ENCODE measurements at places on chromosomes 2 and 18. TPM values are rescaled to one million over a fixed set of nuclear protein-coding genes. Genes with fewer than 3 reads are reported as not detected.

DNA sequence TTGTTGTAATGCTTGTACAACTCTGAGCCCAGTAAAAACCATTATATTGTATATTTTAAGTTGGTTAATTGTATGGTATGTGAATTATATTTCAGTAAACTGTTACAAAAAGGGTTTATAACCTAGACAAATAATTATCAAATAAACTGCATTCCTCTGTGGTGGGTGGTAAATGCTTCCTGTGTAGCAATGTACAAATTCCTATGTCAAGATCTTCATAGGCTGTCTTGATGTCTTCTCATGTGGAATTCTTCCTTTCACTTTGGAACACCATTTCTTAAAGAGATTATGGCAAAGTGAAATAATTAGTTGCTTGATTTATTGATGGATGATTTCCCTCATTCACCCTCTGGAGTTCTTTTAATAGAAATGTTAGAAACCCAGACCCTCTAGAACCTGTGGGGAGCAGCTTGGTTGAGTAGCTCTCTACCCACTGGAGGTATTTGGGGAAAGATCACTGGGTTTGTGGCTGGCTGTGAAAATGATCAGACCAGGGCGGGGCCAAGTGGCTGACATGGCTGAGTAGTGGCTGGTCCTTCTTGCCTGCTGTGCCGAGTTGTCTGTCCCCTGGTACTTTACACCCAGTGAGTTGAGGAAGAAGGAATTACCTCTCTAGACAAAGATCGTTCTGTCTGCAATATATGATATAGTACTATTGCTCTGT, 22.4 kb upstream of the MGAT5 start:
- no peak for DNase-seq

GRCh38 chr2:88709181-88709631, 17.7 kb downstream of the RPIA start:
- DNase-seq: no peak

DNA sequence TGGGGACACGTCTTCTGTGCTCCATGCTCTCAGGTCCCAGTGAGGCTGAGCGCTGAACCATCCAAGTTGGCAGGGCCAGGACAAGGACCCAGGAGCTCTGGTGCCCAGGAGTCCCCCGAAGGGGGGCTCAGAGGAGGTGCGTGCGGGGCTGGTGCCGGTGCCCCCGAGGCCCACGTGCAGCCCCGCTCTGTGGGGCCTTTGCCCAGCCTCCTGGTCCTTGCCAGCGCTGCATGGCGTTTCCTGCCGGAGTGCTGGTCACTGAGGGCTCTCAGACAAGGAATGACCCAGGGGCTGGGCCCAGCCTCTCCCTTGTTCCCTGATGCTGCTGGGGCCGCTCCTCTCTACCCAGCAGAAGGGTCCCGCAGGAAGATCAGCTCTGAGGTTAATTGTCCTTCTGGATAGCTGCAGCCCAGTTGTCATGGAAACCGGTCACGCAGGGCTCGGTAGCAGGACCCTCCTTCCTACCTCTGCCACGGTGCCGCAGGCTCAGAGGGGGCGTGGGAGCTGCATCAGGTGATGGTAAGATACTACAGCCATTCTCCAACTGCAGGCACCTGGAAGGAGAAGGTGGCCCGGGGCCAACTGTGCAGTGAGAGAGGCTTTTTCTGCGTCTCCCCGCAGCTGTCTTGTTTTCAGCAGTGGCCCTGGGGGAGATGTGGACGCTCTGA, 64.5 kb downstream of the RRM2 start:
- DNase-seq: no peak

- DNase-seq: no peak
Observed at GRCh38 chr2:122528958-122529705, 773.7 kb downstream of the TSN start.

DNA sequence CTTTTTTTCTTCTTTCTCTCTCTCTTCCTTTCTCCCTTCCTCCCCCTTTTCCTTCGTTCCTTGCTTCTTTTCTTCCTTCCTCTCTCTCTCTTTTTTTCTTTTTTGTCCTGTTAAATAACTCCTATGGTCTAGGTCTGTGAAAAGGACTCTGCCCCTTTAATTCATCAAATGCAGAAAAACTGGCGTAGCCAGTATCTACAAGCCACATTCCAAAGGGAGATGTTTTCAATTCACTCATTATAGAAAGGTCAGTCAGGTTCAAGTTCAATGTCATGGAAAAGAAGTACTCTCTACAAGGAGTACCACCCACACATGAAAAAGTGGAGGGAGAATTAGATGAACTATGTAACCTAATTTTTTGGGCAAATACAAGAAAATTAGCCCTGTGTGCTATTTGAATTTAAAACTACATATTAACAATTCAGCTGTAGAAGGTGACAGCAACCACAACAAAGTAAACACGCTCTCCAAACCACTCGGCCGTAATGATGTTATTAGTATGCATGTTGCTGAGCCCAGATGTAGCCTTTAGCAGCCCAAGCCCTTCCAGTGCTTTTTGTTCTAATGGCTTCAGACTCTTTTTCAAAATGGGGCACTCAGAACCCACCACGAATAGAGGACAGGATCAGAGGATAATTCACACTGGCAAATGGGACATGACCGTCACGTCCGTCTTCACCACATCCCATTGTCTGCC, 735.4 kb upstream of the FANCL start:
- no peak for DNase-seq

DNA sequence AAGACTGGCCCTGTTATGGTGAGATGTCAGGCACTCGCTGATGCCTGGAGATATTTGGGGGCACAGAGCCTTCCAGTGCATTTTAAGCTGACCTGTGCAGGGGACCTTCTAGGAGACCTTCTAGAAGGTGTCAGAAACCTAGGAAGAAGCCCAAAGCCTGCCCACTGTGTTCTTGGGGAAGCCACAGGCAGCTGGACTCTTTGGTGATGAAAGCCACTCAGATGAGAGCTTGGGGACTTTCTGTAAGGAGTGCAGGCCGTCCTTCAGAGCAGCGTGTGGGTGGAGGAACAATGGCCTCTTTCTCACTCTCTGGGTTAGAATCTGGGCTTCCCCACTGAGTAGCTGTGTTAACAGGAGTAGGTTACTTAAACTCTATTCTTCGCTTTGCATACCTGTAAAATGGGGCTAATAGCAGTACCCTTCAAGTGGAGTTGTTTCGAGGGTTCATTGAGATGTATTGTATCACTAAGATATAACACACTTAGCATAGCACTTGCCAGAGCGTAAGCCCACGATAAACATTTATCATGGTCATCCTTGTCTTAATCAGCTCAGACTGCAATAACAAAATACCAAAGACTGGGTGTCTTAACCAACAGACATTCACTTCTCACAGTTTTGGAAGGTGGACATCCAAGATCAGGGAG, 322.3 kb upstream of the EPAS1 start:
- DNase-seq: no peak

GRCh38 chr2:43136876-43137275, 89.5 kb downstream of the ZFP36L2 start:
- no peak for DNase-seq

- no peak for DNase-seq
Observed at GRCh38 chr2:144630459-144631215, 110.7 kb upstream of the ZEB2 start.

DNA sequence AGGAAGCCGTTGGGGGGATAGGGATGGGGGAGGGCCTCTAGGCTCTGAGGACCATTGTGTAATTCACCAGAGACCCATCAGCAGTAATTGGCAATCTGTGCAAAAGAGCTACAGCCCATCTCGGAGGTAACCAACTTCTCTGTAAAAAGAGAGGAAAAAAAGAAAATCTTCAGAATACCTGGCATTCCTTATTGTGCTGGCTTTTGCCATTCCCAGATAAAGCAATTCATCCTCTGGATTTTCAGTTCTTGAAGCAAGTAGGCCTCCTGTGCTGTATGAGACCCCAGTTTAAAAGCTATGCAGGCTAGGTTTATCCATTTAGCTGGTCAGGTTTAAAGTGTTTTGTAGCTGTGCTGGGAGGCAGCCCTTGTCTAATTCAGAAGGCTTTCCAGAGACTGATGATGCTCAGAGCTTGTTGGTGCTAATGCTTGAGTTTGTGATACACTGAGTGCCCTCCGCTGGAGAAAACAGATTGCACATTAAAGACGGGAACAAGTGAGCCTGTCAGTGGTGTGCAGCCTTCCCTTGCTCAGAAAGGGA, at the start of gene LRRTM4:
Gene LRRTM4, minus strand, starts transcription at position 446 of the 540 bp plus-strand sequence.
- DNase-seq: no peak

GRCh38 chr2:236607471-236608187, 38.0 kb downstream of the ACKR3 start:
- DNase-seq: no peak

DNA sequence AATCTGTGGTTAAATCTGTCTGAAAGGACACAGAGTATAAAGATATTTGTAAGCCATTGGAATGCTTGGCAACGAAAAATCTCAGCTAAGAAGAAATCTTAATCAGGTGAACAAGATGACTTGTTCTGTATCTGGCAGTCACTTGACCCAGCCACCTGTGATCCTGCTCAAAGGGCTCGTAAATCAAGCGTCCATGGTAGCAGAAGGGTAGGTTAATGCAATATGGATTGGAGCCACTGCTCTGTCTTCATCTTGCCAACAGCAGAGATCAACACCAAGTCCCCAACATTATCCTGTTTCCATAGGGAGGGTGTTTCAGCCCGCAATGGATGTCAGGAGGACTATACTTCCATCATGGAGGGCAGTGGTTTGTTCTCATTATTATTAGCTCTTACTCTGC, 378.4 kb downstream of the CDH7 start:
- DNase-seq: no peak

GRCh38 chr2:60834270-60834717, 47.1 kb upstream of the REL start:
- DNase-seq: no peak

DNA sequence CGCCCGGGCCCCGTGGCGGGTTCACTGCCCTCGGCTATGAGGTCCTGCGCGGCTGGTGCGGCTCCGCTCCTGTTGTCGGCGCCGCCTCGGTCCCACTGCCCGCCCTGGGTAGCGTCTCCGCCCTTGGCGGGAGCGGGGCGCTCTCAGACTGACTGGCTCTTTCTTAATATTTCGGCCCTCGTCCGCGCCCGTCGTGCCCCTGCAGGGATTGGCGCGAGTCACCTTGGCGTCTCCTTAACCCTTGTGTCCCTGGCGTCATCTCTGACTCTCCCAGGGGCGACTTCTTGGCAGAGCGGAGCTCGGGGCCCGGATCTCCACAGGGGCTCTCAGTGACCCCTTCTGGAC, 1.3 kb downstream of the PTMA start:
- no peak for DNase-seq

GRCh38 chr18:9281780-9282179, 52.8 kb upstream of the TWSG1 start:
- no peak for DNase-seq

DNA sequence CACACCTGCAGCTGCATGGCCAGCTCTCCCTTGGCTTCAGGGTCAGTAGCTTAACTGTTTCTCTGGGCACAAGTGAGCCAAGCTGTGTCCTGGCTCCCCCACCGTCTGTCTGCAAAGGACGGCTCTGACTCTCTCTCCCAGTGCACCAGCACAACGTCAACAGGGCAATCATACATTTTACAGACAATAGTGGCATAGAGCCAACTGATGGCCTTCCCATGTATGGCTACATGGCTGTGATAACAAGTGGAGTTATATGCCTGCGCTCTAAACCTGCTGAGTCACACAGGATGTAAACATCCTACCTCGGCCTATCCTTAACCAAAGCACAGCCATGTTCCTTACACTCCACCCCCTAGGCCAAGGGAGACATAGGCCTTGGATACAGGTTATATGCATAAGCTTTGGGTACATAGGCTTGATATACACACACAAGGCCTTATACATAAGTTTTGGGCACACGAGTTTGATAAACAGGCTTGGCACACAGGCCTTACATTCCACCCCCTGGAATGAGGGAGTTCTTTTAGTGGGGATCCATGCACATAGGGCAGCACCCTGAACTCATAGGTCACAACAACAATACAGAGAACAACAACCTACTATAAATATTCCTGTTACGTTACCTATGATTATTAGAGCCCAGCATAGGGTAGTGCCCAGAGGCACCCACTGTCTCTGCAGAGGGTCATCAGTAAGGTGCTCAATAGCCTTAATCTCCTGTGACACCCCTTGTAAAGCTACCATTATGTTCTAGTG, 17.7 kb downstream of the PHOSPHO2 start:
- DNase-seq: no peak

DNA sequence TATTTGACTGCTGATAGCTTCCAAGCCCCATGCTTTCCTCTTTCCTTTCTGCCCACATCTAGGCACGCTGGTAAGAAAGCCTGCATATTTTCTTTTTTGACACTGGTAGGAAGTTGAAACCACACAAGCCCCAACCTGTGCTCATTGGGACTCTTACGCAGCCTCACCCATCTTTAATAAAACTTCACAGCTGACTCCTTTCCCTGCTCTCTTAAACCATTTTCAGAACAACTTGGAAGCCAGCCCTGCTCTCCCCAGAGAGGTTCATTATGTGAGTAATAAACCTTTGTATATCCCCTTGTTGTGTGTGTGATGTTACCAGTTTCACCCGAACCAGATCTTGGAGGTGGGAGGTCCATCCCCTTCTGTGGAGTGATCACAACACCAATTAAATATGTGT, 268.4 kb downstream of the GPD2 start:
- DNase-seq: peak; percentile 33

GRCh38 chr2:96116879-96117533, 635 bp upstream of the ADRA2B start:
- peak; percentile 54 for DNase-seq

- no peak for DNase-seq
Observed at GRCh38 chr18:6059551-6059950, 164.2 kb upstream of the TMEM200C start.

GRCh38 chr2:5868931-5869330, 176.7 kb downstream of the SOX11 start:
- DNase-seq: no peak

ASXL3 gene
- 6.6 TPM for polyA plus RNA-seq

TANC1 gene
- 52.9 TPM for polyA plus RNA-seq

GPC1 gene
- 44.6 TPM for polyA plus RNA-seq

KDM3A gene
- 64.8 TPM for polyA plus RNA-seq

ADGRF3 gene
- polyA plus RNA-seq: 2.4 TPM

STARD6 gene
- 0.30 TPM for polyA plus RNA-seq

SLC16A14 gene
- 6.5 TPM for polyA plus RNA-seq

PSME4 gene
- 55.1 TPM for polyA plus RNA-seq

GDF7 gene
- polyA plus RNA-seq: 4.8 TPM

TEX44 gene
- not detected for polyA plus RNA-seq

YIPF4 gene
- polyA plus RNA-seq: 55.1 TPM

DSG1 gene
- not detected for polyA plus RNA-seq

PPM1B gene
- polyA plus RNA-seq: 74.1 TPM
